ENCODE measurements at places on chromosomes 4 and X. TPM values are rescaled to one million over a fixed set of nuclear protein-coding genes. Genes with fewer than 3 reads are reported as not detected.

GRCh38 chrX:30713061-30713525 is 59.9 kb downstream of the GK start:
- DNase-seq: no peak

Gene TSPAN7
- total RNA-seq: 47.1 TPM

DNA sequence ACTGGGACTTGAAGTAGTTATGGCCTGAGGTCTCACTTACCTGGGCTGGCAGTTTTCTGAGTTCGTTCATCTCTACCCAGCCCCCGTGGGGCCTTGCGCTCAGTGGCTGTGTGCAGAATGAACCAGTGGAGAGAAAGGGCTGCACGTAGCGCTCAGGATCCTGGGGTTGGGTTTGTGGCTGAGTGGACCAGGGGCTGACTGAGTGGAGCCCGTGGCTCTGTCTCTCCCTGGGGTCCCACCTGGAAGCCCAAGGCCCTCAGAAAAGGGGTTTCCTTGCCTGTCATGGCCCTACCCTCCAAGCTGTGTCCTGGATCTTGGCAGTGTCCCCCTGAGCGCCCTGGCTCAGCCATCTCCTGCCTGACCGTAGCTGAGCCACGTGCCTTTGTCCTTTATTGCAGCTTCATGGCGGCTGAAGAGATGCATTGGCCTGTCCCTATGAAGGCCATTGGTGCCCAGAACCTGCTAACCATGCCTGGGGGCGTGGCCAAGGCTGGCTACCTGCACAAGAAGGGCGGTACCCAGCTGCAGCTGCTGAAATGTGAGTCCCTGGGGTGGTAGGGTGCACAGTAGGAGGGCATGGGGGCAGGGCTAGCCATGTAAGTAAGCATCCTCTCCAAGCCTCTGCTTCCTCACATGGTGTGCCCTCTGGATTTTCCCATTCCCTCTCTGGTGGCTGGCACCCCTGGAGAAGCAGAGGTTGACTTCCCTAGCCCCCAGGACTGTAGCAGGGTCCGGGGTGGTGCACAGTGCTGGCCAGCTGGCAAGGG is 23.2 kb upstream of the ADD1 start:
- no peak for DNase-seq

Gene CLDN34
- 0.62 TPM for total RNA-seq
